ENCODE measurements at places on chromosomes 3 and 15.

DNA sequence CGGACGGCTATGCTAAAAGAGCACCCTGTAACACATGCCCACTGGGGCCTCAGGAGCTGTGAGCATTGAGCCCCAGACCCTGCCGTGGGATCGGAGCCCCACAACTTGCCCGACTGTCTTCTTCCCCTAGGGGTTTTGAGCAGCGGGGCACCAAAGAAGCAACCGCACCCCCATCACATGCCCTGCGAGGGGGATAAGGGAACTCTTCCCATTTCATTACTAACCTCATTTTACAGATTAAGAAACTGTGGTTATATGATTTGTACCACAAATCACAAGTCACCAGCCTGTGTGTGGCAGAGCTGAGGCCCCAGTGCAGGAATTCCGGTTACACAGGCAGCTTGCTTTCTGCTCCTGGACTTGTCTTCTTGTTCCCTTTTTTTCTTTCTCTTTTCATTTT lies 86.2 kb downstream of the CD47 start:
- no peak for DNase-seq

- DNase-seq = no peak
These were observed 220.5 kb upstream of the SATB1 start for GRCh38 chr3:18645619-18646018.

- no peak for DNase-seq
These were observed 66.0 kb downstream of the ATP13A4 start for GRCh38 chr3:193488741-193489140.

DNA sequence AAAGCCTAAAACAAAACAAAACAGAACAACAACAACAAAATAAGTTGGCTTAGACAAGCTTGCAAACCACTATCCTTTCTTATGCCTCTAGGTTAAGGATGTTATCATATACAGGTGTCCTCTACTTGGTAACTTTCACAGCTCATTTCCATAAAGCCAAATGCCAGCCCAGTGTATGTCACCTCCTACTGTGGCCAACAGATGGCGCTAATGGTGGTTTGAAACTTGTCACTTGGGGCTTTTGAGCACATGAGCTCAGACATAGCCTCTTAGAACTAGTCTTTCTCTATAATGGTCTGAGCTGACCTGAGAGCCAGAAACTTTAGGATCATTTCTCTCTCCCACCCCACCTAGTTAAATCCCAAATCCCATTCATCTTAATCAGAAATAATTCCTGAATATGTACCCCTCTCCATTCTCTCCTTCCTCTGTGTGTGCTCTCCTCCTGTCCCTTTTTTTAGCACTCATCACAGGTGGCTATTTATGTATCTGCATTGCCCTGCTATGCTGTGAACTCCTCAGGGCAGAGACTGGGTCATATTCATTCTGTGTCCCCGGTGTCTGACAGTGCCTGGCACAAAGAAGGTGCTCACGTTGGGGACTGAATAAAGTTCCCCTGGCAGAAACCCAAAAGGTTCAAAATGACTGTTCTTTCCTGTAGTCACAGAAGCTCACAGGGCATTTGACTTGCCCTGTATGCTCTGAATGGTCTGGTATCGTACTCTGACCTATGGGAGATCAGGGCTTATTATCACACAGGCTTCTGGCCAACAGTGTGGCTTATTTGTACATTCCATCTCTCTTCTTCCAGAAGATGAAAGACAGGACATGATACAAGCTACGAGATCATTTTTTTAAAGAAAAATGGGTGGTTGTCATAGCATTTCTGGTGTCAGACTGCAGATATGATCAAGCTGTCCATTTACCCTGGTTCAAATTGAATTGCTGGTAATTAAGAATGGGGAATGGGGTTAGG lies 319.3 kb upstream of the AZI2 start:
- no peak for DNase-seq

- no peak for DNase-seq
These were observed 88.1 kb downstream of the MECOM start for GRCh38 chr3:169575381-169575780.

DNA sequence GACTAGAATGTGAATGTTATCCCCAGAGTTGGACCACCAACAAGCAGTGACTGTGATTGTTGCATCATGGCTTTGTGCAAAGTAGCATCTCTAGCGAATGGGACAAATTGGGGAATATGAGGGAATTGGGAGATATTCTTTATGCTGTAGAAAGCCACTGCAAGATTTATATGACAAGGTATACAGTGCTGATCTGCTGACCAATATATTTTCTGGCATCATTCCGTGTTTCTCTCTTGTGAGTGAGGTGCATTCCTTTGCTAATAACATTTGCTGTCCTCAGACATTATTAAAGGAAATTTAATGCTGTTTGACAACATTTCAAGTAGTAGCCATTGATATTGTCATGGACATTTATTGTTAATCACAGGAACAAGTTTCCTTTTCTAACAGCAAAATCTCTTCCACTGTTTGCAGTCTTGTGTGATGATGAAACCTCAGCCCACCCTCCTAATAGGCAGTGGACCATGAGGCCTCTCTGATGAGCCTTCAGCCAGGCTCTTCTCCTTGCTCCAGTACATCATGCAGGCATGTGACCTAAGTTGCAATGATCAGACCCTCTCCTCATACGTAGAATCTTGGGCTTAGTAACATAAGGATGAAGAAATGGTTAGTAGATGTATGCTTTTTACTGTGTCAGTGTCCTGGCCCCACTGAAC lies 16.1 kb downstream of the CNTN4 start:
- DNase-seq = no peak

DNA sequence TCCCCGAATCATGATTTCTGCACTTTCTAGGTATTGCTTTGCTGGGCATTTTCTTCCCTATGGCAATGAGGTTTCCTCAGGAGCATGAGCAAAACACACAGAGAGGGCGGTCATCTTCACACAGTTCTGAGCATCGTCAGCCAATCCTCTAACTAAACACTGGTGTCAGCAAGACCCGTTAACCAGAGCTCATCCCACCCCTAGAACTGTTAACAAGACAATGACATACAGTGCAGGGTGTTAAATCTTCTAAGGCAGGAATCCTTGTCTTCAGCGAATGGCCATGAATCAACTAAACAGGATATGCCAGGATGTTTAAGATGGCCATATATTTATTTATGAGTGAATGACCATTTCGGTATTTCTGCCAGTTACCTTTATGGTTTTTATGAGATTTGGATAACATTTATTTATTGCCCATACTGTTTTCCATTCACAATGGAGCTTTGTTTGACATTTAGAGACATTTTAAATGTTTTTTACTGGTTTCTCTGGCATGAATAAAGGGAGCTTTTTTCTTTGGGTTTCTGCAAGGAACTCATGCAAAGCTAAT lies 411.5 kb upstream of the PROK2 start:
- no peak for DNase-seq

DNA sequence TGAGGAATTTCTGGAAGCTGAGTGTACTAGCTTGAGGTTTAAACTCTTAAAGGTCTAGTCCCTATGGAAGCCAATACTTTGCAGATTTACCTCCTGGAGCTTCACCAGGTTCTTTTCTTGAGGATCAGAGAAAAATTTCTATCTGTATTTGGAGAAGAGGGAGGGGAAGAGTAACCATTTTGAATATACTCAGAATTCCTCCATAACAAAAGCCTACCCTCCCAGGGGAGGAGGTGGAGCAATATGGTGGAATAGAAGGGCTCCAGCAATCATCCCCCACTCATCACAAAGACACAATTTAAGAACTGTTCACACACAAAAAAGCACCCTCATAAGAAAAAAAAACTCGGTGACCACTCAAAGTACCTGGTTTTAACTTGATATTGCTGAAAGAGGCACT lies 36.0 kb upstream of the PEX5L start:
- no peak for DNase-seq

- no peak for DNase-seq
These were observed 335.6 kb downstream of the EDEM1 start for GRCh38 chr3:5523125-5523524.
